CD4-positive, alpha-beta memory T cell (primary cell): ENCODE measurements at places on chromosomes 3 and 15. TPM values are rescaled to one million over a fixed set of nuclear protein-coding genes. Genes with fewer than 3 reads are reported as not detected.

FETUB gene
- total RNA-seq: not detected

ZBTB47 gene
- 1.8 TPM for total RNA-seq

ZDHHC23 gene
- total RNA-seq: 5.2 TPM

GRCh38 chr3:58260261-58260731, 22.7 kb downstream of the ABHD6 start:
- H3K4me1 ChIP-seq: no peaks in the 10 kb centered on the region
- H3K27ac ChIP-seq: no peak overlapping the region
- H3K27me3 ChIP-seq: no peaks in the 10 kb centered on the region
- no peak overlapping the region for H3K4me3 ChIP-seq

DNA sequence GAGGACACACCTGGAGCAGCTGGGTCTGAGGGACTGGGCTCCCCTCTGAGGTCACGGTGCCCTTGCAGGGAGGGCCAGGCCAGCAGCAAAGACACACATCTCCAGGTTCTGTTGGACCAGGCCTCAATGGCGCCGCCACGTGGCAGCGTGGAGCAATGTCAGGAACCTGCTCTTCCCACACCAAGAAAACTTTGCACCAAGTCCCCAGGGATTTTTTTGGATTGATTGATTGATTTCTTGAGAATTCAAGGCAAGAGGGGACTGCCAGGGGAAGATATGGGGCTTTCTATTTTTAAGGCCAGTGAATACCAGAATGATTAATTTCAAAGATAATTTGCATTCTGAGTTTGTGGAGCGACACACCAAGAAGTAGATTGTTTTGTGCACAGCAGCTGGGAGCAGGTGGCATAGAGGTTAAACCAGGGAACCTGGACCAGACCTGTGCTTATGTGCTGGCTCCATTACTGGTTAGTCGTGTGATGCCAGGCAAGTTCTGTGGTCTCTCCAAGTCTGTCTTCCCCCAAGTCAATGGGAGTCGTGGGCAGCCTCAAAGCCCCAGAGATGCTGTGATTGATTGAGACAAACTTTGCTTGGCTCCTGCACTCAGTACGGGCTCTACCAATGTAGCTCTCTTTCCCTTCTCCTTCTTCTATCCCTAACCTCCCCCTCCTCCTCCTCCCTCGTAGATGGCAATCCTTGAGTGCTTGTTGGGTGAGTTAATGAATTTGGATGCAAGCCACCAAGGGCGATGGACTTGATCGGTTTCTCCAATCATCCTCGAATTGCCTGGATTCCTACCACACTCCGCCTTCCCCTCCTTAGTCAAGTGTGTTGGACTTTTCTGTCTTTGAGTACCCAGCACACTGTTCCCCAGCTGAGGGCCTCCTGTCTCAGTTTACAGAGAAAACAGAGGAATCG, 96.2 kb upstream of the TRPM1 start:
- H3K27ac ChIP-seq: no peak overlapping the region
- no peaks in the 10 kb centered on the region for H3K27me3 ChIP-seq
- peaks cover 16% of the 10 kb centered on the region for H3K4me1 ChIP-seq
- no peaks in the 10 kb centered on the region for H3K36me3 ChIP-seq
- peak; percentile 43 for DNase-seq

DNA sequence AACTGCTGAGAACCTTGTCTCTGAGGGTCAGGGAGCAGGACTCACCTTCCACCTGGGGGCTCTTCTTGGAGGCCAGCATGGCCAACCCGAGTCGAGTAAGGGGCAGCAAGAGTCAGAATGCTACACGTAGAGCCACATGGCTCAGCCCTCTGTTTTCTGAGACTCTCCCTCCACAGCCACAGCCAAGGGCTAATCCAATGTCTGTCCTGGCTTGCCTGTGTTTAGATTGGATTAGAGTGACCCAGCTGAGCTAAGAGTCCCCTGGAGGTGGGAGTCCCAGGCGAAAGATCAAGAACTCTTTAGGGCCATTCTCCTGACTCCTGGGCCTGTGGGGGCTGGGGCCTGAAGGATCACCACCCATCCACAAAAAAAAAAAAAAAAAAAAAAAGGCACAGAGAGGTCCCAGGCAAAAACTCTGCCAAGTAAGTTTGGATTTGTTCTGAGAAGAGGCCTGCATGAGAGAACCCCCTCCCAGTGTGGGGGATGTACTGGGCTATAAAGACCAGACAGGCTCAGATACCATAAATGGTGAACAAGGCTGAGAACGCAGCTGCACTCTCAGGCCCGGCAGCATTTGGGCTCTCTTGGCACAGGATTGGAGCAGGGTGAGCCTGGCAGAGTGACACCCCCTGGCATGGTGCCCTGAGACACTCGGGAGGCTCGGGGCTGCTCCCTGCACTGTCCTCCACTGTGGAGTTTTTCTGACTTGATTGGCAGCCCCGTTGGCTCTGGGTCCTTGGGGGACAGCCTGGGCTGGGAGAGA, 88.0 kb upstream of the OSBPL11 start:
- no peaks in the 10 kb centered on the region for H3K36me3 ChIP-seq
- H3K27ac ChIP-seq: no peak overlapping the region
- no peaks in the 10 kb centered on the region for H3K27me3 ChIP-seq
- H3K4me3 ChIP-seq: no peak overlapping the region
- H3K4me1 ChIP-seq: no peaks in the 10 kb centered on the region

DNA sequence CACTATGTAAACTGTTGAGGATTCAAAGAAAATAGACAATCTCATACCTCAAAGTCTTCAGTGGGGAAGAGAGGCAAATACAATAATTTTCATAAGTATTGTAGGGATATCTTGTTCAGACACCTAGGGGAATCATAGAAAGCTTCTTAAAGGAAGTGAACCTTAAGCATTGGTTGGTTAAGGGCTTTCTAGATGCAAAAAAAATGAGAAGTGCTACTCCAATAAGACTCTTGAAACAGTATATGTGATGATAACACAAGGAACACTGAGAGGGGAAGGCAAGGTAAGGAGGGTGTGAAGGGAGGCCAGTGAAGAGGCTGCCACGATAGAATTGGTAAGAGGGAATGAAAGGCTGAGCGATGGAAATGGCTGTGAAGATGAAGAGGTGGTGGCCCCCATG, 104.1 kb downstream of the TPRG1 start:
- no peak overlapping the region for H3K4me3 ChIP-seq
- no peak for DNase-seq
- H3K4me1 ChIP-seq: peaks cover 18% of the 10 kb centered on the region
- H3K27me3 ChIP-seq: no peaks in the 10 kb centered on the region

- no peak for DNase-seq
- H3K27me3 ChIP-seq: no peaks in the 10 kb centered on the region
- H3K4me1 ChIP-seq: no peaks in the 10 kb centered on the region
- H3K27ac ChIP-seq: no peak overlapping the region
- no peak overlapping the region for H3K4me3 ChIP-seq
Observed at GRCh38 chr3:21876782-21877181, 125.8 kb upstream of the ZNF385D start.

- peaks cover 65% of the 10 kb centered on the region for H3K4me1 ChIP-seq
- H3K4me3 ChIP-seq: no peak overlapping the region
- H3K27ac ChIP-seq: no peak overlapping the region
- peak; percentile 62 for DNase-seq
Observed at GRCh38 chr15:70488002-70488605, 275.3 kb downstream of the UACA start.

DNA sequence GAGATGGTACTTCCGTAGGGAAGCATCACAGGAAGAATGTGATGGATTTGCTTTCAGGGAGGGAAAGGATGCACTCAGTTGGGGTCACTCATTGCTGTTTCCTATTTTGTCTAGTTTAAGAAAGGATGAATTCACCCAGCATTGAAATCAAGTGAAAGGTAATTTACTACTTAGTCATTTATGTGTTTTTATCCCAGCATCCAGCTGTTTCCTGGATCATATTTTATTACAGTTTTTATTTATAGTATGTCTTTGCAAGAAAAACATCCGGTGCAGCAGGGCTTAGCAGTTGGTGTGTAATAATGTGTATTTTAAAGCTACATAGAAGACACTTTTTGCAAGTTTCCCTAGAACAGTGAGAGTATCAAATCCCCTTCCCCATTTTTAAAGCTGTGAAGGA, 37.4 kb upstream of the GOLGA8B start:
- no peak overlapping the region for H3K4me3 ChIP-seq
- no peak for DNase-seq
- H3K27me3 ChIP-seq: peaks cover 4% of the 10 kb centered on the region
- no peak overlapping the region for H3K27ac ChIP-seq

- H3K36me3 ChIP-seq: no peaks in the 10 kb centered on the region
- H3K4me3 ChIP-seq: no peak overlapping the region
Observed at GRCh38 chr3:98343647-98344507, 9.8 kb upstream of the OR5K4 start.

DNA sequence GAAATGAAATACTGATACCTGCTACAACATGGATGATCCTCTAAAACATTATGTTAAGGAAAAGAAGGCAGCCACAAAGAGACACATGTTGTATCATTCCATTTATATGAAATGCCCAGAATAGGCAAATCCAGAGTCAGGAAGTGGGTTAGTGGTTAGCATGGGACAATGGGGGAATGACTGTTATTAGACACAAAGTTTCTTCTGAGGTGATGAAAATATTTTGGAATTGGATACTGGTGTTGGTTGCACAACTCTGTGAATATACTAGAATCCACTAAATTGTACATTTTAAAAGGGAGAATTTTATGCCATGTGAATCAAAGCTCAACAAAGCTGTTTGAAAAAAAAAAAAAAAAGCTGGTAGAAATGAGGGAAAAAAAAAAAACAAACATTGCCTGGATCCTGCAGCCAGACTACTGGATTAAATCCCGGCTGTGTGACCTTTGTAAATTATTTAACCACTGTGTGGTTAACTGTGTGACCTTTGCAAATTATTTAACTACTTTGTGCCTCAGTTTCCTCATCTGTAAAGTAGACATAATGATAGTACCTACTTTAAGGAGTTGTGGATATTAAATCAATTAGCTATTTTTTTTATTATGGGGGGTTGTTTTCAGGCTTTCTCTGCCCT, 75.6 kb upstream of the PRICKLE2 start:
- no peaks in the 10 kb centered on the region for H3K27me3 ChIP-seq
- H3K36me3 ChIP-seq: no peaks in the 10 kb centered on the region
- no peak for DNase-seq
- H3K4me1 ChIP-seq: no peaks in the 10 kb centered on the region
- H3K4me3 ChIP-seq: no peak overlapping the region

DNA sequence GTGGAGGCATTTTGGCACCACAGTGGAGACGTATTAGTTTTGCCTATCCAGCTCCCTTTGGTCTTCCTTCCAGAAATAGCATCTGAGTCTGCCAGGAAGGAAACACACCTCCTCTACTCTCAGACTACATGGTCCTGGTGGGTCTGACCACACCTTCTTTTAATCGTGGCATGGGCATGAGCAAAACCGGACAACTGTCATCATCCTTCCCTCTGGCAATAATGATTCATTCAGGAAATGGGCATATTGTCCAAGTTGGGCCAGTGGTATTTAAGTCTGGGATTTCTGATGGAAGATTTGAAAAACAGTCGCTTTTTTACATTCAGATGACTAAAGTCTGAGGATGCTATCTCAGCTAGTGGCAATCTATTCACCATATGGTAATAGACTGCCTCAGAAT, 601.0 kb upstream of the ADAMTS9 start:
- no peak overlapping the region for H3K4me3 ChIP-seq
- H3K36me3 ChIP-seq: no peaks in the 10 kb centered on the region
- no peak for DNase-seq
- no peaks in the 10 kb centered on the region for H3K4me1 ChIP-seq

- DNase-seq: no peak
- no peaks in the 10 kb centered on the region for H3K36me3 ChIP-seq
Observed at GRCh38 chr15:27707257-27707656, 391.9 kb downstream of the OCA2 start.

DNA sequence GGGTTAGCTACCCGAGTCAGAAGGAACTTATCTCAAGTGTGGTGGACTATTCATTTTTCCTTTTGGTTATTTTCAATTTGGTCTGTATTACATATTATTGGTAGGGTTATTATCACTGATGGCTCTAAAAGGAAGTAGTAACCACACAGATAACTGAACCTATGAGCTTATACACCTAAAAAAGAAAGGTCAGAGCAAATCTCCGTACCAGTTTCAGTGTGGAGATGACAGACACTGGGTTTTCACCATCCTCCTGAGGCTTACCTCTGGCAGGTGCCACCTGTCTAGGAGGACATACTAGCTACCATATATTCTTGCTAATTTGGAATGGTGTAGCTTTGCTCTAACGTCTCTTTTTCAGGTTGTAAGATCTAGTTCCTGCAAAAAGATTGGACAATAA, 10.2 kb downstream of the GAP43 start:
- no peaks in the 10 kb centered on the region for H3K4me1 ChIP-seq
- no peak overlapping the region for H3K4me3 ChIP-seq
- no peak overlapping the region for H3K27ac ChIP-seq
- H3K36me3 ChIP-seq: no peaks in the 10 kb centered on the region
- no peak for DNase-seq
